Spinal cord (tissue), 10 donors: ENCODE measurements at places on chromosomes 2 and 18. TPM values are rescaled to one million over a fixed set of nuclear protein-coding genes. Genes with fewer than 3 reads are reported as not detected.

- DNase-seq = no peak
Measured at GRCh38 chr2:137420744-137421143, 543.5 kb upstream of the HNMT start.

DNA sequence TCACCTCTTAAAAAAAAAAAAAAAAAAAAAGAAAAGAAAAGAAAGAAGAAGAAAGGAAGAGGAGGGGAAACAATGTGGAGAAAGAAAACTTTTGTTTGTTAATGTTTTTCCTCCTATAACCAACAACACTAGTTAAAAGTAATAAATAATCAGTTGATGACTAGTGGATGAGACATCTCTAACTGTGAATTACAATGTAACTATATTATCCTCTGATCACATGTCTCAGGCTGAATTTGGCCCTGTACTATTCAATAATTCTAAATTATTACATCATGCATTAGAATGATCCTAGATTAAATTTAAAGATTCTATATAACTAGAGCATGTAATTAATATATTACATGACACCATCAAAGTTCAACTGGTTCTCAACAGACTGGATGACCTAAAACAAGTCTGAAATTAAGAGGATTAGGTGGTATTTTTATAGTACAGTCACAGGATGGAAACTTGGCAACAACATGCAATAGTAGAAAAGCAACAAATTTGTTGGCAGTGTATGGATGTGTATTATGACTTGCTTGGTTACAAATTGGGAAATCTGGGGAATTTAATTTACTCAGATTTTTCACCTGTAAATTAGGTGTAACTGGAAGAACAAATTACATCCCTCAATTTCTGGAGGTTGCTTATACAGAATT, 269.3 kb upstream of the SETBP1 start:
- no peak for DNase-seq

- no peak for DNase-seq
Measured at GRCh38 chr2:230849633-230850357, 14.9 kb upstream of the ITM2C start.

The NT5C1B gene
- not detected for total RNA-seq

DNA sequence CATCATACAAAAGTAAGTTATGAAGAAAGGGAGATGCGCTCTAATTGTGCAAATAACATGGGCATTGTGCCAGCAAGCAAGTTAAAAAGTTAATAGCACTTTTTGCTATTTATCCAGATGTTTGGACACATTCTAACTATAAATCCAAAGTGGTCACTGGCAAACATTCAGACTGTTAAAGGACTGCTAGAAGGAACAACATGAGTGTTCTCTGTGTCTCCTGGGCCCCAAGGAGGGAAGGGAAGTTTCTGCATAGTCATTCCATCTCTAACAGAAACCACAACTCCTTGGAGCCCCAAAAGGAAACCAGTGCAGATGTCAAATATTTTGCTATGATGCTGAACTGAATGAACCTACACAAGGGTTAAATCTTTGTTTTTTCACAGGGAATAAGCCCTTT, 213.3 kb upstream of the HNRNPA3 start:
- DNase-seq = no peak

DNA sequence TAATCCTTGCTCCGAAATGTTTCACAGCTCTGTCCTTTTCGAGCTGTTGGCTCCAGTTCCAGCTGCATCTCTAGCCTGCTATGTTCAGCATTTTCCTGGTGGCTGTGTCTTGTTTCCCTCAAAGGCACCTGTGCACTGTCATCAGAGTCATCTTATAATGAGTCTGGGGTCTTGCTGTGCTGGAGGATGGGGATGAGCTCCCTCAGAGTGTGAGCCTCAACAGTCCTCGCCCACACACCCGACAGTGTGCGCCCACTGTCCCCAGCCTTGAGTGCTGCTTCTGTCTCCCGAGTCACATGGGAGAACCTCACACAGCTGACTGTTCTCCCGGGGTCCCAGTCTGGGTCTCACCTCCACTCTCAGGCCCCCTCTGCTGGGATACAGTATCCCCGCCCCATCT, 25.4 kb downstream of the SPP2 start:
- no peak for DNase-seq

The CROCC2 gene
- total RNA-seq = 4.4 TPM
